ENCODE measurements at places on chromosomes 1 and 21.

DNA sequence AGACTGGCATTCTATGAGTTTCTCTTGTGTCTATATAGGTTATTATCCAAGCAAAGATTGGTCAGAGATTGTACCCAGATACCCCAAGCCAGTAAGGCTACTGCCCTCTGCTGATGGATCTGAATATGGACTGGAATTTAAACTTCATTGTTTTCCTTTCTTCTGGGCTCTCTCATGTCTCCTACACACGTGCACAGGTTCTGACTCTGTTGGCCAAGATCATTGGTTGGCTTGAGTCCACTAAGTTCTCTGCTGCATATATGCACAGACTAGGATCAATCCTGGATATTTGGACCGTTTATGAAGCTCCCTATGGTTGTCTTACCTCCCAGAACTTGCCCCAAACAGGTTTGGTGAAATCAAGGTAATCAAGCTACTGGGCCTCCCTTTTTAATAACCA is 69.7 kb downstream of the CC2D1B start:
- DNase-seq = peak; percentile 42

DNA sequence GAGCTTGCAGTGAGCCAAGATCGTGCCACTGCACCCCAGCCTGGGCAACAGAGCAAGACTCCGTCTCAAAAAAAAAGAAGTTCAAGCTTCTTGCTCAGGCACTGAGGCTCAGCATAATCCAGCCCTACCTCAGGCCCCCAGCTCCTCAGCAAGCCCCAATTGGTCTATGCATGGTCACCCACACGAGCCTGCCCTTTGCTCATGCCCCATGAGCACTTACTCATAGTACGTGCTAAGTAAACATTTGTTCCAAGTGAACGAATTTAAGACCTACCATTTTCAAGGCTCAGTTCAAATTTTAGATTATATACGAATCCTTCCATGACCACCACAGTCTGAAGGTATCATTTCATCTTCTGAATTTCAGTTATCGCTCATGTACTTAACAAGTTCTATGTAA is 4.3 kb downstream of the PDZK1 start:
- DNase-seq = no peak

GRCh38 chr1:223233019-223233409 is 90.0 kb upstream of the TLR5 start:
- DNase-seq = no peak

GRCh38 chr1:26771643-26772321 is 16.0 kb upstream of the PIGV start:
- DNase-seq = no peak

DNA sequence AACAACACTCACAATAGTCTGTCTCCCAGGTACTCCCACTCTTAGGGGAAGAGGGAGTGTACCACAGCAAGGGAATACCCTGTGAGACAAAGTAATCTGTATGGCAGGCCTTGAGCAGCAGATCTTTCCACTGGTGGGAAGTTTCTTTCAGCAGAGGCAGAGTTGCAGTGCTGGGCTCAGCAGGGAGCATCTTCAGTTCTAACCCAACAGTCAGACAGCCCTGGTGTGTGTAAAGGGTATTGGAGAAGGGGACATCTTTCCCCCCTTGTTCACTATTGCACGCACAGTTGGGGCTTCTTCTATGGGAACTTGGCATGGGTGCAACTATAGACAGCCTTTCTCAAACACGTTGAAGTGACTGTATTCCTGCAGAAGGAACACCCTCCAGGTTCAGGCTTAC is 159.4 kb upstream of the DPT start:
- DNase-seq = no peak

DNA sequence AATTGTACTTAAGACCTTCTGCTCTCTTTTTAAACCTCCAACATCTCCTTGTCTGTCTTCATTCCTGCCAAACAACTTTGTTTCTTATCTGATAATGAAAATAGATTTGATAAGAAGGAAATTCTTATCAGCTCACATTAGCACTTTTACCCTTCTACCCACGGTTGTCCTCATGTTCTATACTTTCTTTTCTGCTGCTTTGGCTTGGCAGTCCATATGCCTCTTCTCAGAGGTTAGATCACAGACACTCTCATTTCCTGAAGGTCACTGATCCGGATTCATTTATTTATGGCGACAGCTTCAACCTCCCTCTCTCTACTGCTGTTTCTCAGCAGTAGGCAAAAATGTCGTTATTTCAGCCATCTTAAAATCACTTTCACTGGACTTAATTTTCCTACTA is 2015.8 kb downstream of the NCAM2 start:
- no peak for DNase-seq

GRCh38 chr1:19460535-19461219 is 24.7 kb downstream of the CAPZB start:
- no peak for DNase-seq

DNA sequence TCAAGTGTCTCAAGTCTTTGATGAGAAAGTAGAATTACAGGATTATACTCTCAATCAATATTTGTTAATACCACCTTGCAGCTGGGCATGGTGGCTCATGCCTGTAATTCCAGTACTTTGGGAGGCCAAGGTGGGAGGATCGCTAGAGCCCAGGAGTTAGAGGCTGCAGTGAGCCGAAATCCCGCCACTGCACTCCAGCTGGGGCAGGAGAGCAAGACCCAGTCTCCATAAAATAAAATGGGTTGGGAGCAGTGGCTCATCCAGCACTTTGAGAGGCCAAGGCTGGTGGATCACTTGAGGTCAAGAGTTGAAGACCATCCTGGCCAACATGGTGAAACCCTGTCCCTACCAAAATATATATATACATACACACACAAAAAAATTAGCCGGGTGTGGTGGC is 1.2 kb upstream of the NCMAP start:
- DNase-seq = no peak

DNA sequence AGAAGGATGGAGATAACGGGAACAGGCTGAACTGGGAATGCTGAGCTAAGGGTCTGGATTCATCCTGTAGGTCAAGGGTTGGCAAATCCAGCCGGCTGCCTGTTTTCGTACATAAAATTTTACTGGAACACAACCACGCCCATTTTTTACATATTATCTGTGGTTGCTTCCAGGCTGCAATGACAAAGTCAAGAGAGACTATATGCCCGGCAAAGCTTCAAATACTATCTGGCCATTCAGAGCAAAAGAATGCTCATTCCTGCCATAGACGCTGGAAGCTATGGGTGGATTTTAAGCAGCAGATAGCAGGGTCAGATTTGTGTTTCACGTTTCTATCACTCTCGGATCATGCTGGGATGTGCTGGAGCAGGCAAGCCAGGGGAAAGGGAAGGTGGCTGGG is 137.9 kb upstream of the EDN2 start:
- no peak for DNase-seq

GRCh38 chr1:185376840-185377635 is 60.0 kb upstream of the IVNS1ABP start:
- no peak for DNase-seq

GRCh38 chr1:44723496-44724295 is 7.3 kb downstream of the RNU5D-1 start:
- DNase-seq = peak; percentile 39

GRCh38 chr1:111879081-111879480 is 110.4 kb downstream of the KCND3 start:
- DNase-seq = no peak

GRCh38 chr1:18481921-18482701 is 1.4 kb downstream of the KLHDC7A start:
- DNase-seq = no peak

DNA sequence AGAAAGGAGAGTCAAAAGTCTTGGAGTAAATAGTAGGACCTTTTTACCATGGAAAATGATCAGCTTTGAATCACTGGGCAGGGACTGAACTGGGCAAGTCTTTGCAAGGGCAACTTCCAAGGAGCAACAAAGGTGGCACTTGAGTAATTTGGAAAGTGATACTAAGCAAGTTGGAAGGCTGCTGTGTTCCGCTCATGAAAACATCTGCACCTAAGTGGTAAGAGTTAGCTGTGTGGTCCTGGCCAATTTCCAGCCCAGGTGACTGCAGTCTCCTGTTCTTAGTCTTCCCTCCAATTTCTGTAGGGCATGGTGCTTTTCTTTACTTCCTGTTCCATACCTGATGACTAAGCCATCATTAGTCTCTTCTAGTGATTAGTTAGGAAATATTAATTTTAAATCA is 35.5 kb upstream of the PRDM2 start:
- no peak for DNase-seq

DNA sequence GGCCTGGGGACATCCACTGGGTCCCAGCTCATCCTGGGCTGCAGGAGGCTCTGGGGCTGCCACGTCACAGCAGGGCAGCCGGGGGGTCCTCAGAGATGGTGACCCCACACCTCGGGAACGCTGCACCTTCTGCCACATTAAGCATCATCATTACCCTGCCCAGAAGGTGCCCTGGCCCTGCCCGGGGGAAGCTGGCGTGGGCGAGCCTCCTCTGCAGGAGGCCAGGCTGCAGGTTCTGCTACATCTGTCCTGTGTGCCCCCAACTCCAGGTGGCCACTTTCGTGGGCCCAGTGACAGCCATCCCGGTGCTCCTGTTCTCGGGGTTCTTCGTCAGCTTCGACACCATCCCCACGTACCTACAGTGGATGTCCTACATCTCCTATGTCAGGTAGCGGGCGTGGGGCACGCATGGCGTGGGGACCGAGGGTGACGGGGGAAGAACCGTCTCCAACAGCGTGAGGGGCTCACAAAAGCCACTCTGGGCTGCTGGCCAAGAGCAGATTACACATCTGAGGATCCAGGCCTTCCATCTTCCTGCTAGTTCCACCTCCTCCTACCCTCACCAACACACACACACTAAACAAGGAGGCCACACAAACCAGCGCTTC is 20.8 kb downstream of the TFF3 start:
- DNase-seq = no peak

DNA sequence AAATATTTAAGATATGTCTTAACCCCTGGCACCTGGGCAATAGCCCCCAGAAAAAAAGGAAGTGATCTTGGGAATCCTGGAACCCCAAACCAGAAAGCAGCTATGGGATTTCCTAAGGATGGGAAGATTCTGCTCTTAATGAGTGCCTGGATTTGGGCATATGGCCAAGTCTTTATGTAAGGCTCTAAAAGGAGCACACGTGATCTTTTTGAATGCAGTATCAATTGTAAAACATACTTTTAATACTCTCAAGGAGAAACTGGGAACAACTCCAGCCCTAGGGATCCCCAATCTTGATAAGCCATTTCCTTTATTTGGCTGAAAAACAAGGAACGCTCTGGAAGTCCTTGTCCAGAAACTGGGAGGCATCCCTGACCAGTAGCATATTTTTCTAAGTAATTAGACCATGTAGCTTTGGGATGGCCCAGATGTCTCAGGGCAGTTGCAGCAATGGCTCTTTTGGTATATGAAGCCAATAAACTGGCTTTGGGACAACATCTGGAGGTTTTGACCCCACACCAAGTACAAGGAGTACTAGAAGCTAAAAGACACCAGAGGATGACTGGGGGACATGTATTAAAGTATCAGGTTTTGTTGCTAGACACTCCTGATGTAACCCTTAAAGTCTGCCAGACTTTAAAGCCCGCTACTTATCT is 80.9 kb upstream of the KIAA0040 start:
- DNase-seq = no peak

- DNase-seq = no peak
These were observed 872 bp downstream of the BRINP2 start for GRCh38 chr1:177171536-177172123.

- DNase-seq = peak; percentile 21
These were observed 27.9 kb downstream of the RGS5 start for GRCh38 chr1:163174524-163175437.

DNA sequence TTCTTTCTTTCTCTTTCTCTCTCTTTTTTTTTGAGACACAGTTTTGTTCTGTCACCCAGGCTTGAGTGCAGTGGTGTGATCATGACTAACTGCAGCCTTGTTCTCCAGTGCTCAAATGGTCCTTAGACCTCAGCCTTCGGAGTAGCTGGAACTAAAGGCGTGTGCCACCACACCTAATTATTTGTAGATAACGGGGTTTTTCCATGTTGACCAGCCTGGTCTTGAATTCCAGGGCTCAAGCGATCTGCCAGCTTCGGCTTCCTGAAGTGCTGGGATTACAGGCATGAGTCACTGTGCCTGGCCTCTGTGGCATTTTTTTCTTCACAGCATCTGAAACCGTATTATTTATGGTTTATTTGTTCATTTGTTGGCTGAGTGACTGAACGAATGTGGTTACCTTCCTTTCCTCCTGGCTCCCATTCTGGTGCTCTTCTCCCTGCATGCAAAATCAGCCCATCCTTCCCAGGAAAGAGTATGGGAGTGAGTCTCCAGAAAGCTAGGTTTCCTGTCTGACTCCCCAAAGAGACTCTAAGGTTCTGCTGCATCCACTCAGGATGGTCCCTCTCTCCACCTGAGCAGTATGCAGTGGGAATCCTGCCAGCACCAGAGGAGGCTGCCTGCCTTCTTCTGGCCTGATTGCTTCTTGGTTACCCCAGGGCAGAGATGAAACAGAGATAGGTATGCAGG is 155.0 kb upstream of the BEND5 start:
- no peak for DNase-seq

- DNase-seq = no peak
These were observed 13.2 kb downstream of the MYBPH start for GRCh38 chr1:203162403-203162802.

DNA sequence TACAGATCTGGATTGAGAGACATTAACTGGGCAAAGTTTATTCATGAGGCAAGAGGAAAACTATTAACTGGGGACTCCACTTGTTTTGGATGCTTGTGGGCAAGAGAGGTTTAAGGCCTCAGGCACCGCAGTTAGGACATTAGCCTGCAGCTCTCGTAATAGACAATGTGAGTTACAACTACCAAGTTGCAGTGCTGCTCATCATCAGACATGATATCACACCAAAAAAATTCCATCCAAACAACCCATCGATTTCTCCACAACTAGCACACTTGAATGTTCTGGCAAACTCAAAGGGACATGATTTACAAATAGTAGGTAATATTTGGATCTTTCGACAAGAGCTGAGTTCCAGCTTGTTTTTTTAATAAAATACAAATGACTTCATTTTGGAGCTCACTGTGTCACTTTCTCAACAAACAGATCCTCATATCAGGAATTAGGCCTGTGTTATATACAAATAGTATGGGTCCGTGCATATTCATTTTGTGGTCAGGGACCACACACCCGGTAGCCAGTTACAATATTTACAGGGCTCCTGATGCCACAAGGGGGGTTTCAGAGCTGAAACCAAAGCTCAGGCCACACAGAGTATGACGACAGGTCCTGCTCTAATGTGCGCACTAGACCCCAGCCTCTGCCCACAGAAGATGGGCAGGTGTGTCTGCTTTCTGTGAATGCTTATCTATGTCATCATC is 128.0 kb downstream of the TGFBR3 start:
- DNase-seq = no peak

GRCh38 chr1:152397474-152397873 is 16.6 kb downstream of the CRNN start:
- DNase-seq = no peak

Measured in CD4-positive, alpha-beta T cell treated with Interleukin-17A for 1 hour (primary cell).